ENCODE measurements at places on chromosomes 6 and 20. TPM values are rescaled to one million over a fixed set of nuclear protein-coding genes. Genes with fewer than 3 reads are reported as not detected.

The PAK5 gene
- polyA plus RNA-seq, result not detected

The STX11 gene
- polyA plus RNA-seq, result 4.7 TPM

- H3K36me3 ChIP-seq, result no peaks in the 10 kb centered on the region
- no peak overlapping the region for H3K4me3 ChIP-seq
- H3K27me3 ChIP-seq, result no peaks in the 10 kb centered on the region
These were observed 249.7 kb downstream of the TTLL2 start for GRCh38 chr6:167574431-167575151.

GRCh38 chr6:165906736-165907135 is 243.7 kb upstream of the PDE10A start:
- H3K27me3 ChIP-seq, result no peaks in the 10 kb centered on the region
- DNase-seq, result no peak
- H3K36me3 ChIP-seq, result no peaks in the 10 kb centered on the region
- no peak overlapping the region for H3K27ac ChIP-seq

The DLL1 gene
- polyA plus RNA-seq, result 10.0 TPM

Measured in heart left ventricle (tissue), 16 donors.